NCI-H187 treated with DMSO at 0.1 percent for 48 hours (cell line): ENCODE measurements at places on chromosomes 4 and X.

- DNase-seq = no peak
Observed at GRCh38 chrX:7280520-7280919, 132.6 kb upstream of the PUDP start.

- no peak for DNase-seq
Observed at GRCh38 chrX:35800474-35800873, 2.3 kb downstream of the MAGEB16 start.

DNA sequence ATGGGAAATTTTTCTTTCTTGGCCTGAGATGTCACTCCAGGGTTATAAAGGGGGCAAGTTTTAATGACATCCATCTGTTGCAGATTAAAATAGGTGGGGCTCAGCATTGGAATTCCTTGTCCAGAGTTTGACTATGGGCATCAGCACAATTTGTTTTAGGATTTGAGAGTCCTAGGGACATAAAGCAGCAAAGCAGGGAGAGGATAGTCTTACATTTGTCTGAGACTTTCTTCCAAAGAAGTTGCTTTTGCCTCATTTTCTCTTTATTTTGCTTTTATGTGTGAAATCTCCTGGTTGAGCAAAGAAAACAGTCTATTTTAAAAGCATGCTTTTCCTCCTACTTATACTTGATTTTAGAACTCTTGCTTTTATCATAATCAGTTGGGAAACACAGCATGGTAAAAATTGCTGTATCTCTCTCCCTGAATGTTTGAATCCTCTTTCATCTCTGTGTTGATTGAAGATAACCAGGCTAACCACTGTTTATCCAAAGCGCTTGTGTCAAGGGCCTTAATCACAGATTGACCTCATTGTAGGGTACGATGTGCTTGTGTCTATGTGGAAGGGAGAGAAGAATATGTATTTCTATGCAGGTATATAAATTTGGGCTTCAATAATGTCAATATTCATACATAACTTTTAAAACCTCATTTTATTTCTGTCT, 121.5 kb downstream of the ANK2 start:
- DNase-seq = no peak

DNA sequence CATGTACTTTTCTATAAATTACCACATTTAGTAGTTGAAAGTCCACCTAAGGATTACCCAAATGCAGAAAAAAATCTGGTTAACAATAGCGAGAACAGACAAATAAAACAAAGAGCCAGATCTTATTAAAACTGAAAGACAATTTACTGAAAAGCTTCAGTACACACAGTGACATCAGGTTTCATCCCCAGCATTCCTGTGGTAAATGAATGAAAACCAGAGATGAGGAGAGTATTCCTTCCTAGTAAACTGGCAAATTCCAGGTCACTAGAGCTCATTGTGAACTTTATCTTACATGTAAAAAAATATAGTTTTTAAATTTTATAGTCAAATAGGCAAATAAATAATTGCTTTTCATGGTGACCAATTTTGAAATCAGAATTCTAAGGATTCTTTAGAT, 1290.5 kb downstream of the ADGRL3 start:
- no peak for DNase-seq

GRCh38 chr4:118287711-118288451, 64.9 kb downstream of the PRSS12 start:
- no peak for DNase-seq

GRCh38 chr4:102298716-102299115, 46.6 kb downstream of the SLC39A8 start:
- no peak for DNase-seq

DNA sequence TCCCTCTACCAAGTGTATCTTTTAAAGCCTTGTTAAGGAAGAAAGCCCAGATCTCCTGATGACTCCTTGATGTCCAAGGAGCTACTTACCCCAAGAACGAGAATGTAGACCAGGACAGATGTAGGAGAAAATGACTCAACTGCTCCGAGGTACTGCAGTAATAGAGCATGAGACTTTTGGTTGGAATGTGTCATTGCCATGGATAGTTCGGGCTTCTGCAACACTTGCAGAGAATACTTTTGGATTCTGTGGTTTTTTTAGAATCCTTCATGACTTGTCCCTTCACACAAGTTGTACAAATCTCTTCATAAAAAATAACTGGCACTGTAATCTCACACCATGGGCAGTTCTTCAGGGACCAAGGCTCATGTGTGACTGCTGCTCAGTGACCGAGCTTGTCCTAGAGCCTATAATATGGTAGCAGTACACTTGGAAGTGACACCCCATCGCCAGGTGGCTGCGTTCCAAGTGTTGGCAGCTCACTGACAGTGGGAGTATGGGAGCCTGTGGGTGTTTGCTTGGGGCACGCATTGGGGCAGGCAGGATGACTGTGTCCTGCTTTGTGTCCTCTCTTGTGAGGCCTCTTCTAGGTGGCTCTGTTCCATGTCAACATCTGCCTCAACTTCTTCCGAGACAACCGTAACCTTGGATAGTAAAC, 87.9 kb upstream of the WDR1 start:
- no peak for DNase-seq

GRCh38 chr4:56181140-56181953, 205.9 kb downstream of the AASDH start:
- DNase-seq = no peak

GRCh38 chr4:107050525-107051135, 14.5 kb upstream of the DKK2 start:
- no peak for DNase-seq

- no peak for DNase-seq
Observed at GRCh38 chrX:1661048-1661921, 46.4 kb downstream of the ASMT start.

GRCh38 chr4:38163216-38164006, 203.2 kb downstream of the PTTG2 start:
- DNase-seq = no peak

DNA sequence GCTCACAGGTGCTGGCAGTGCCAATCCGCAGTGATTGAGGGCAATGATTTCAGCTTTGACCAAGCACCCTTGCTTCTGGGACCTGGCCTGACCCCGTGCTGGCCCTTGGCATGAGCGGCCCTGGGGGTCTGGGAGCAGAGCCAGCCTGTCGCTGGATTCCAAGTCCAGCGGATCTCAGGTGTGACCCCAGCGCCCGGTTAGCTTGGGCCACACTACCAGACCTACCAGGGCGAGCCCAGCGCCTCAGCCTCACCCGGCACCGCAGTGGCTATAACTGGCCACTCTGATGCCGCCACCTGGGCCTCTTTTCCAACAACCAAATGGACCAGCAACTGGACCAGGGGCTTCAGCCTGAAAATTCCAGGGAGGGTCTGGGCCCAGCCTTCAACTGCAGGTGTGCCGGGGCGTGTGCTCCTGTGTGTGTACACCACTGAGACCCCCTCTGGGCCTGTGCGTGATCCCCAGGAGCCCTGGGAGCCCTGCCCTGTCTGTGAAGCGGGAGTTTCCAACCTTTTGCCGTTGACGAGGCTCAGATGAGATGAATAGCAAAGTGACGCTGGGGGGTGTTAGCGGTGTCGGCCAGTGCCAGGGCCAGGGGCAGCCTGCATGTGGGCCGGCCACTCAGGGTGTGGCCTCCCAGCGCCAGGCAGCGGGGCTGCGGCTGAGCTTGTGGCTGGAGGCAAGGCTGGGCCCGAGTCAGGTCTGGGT, 658 bp downstream of the SH3TC1 start:
- DNase-seq = no peak

DNA sequence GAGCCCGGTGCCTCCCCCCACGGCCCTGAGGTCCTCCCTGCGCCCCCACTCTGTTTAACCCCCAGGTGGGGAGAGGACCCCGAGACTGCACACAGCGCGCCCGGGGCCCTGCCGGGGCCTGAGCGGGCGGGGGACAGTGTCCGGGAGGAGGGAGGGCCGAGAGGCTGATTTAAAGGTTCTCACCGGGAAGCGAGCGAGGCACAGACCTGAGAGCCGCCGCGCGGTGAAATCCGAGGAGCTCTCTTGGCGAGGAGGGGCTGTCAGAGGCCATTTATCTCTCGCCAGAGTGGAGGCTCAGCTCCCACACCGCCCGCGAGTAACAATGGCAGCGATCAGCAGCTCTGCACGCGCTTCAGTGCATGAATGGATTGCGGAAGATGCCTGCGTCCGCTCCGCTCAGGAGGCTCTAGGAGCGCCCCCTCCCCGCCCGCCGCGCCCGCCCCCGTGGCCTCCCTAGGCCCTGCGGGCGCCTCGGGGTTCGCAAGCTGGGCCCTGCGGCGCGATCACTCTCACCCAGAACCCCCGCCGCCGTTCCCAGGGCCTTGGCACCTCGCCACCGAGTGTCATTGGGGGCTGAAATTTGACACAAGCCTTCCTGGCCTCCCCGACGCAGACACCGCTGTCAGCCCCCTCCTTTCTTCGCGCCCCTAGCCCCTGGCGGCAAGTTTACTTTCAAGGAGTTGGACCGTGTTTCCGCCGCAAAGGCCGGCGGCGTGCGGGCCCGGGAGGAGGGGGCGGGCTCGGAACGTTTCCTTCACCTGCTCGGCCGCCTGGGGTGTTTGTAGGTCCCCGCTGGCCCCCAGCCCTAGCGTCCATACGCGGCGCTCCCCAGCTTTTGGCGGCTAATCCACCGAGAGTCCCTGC, 48.7 kb upstream of the BCOR start:
- no peak for DNase-seq

GRCh38 chr4:156388826-156389225, 435.2 kb upstream of the CTSO start:
- DNase-seq = no peak

GRCh38 chr4:88960576-88960975, 96.4 kb downstream of the FAM13A start:
- no peak for DNase-seq

GRCh38 chr4:145842224-145842887, 96.3 kb downstream of the ZNF827 start:
- DNase-seq = no peak

DNA sequence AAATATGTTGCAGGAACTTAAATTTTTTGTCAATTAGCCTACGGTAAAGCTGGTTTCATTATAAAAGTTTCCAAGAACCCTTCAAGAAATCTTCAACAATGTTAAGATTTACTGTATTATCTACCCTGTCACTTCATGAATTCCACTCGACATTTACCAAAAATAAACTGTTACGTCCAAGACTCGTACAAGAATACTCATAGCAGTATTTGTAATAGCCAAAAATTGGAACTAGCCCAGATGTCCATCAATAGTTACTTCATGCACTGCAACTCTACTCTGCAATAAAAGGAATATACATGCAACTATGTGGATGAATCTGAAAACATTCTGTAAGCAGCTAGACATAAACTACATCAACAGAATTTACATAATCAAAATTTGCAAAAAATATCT, 13.4 kb downstream of the RBMX start:
- no peak for DNase-seq

DNA sequence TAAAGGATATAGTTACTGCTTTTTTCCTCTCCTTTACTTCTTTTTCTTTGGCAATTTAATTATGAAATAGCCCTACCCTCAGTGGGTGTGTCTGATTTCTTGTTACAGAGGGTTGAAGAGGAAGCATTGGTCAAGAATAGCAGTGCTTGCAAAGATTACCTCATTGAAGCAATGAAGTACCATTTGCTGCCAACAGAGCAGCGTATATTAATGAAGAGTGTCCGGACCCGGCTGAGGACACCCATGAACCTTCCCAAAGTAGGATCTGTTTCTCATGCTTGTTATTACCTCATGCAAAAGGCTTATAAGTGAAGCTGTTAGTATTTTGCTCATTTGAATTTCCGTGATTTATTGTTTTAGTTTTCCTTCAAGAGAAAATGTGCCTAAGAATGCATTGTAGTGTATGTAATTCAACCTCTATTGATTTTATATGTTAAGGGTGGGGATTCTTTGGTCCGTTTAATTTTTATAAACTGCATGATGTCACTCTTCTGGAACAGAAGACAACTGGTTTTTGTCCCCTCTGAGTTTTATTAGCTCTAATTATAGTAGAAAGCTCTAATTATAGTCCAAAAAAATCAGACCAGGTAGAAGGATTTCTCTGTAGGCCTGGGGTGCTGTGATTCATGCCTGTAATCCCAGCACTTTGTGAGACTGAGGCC, 27.9 kb upstream of the MSMO1 start:
- no peak for DNase-seq

DNA sequence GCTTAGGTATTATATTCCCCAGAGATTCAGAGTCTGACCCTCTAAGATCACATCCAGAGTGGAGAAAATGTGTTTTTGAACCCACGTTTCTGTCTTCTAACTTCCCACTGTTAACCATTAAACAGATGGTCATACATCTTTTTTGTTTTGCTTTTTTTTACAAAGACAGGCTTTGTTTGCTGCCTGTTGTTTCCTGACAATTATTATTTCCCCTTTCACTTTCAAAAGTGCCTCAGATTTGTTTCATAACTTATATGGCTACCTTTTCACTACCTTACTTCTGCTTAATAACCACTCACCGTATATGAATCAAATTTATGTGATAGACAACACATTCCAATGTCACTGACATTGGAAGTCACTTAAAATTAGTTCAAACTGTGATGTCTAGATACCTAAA, 142.2 kb downstream of the HS3ST1 start:
- no peak for DNase-seq

DNA sequence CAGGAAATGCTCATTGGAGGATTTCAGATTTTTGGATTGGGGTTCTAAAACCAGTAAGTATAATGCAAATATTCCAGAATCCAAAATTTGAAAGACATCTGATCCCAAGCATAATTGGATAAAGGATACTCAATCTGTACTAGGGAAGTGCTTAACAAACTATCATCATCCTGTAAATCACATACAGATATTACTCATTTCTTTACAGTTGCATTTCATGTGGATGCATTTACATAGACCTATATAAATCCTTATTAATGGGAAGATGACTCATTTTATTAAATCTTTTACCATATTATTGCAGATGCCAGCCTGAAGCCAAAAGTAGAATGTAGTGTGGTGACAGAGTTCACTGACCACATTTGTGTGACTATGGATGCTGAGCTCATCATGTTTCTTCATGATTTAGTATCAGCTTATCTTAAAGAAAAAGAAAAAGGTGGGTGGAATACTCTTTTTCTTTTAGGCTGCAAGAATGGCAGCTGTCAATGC, 22.4 kb upstream of the ADAD1 start:
- DNase-seq = no peak

GRCh38 chr4:65546882-65547416, 123.3 kb downstream of the EPHA5 start:
- DNase-seq = no peak

- DNase-seq = no peak
Observed at GRCh38 chrX:44961817-44962607, 89.0 kb downstream of the KDM6A start.
